CD4-positive, alpha-beta T cell treated with Interleukin-4 for 1 hour (primary cell): ENCODE measurements at places on chromosomes 11 and 22.
A peak's percentile ranks its signal among the peaks of the same experiment; 100 is the strongest.

DNA sequence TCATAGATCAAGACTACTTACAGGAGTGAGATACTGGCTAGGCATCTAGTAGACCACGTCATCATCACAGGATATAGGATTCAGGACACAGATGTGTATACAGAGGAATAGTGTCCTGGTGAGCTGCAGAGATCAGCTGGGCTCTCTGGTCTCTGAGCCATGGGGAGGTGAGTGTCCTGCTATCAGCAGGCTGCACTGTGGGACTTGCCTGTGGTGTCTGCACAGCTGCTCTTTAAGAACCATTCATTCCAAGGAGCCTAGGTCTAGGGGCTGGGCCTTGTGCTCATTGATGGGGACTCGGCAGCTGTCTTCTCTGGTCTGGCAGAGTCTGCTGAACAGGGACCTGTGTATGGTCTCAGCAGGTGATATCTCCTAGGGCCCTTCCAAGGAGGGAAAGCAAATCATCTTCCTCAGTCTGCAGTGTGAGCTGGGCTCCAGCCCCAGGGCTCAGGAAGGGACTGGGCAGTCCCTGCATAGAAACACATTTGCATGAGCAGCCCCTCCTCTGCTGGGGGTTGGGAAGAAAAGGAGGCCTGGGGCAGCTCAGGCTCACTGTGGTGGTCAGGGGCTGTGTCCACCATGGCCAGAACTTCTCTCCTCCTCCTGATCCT, 66.1 kb upstream of the VPREB1 start:
- DNase-seq, result no peak

DNA sequence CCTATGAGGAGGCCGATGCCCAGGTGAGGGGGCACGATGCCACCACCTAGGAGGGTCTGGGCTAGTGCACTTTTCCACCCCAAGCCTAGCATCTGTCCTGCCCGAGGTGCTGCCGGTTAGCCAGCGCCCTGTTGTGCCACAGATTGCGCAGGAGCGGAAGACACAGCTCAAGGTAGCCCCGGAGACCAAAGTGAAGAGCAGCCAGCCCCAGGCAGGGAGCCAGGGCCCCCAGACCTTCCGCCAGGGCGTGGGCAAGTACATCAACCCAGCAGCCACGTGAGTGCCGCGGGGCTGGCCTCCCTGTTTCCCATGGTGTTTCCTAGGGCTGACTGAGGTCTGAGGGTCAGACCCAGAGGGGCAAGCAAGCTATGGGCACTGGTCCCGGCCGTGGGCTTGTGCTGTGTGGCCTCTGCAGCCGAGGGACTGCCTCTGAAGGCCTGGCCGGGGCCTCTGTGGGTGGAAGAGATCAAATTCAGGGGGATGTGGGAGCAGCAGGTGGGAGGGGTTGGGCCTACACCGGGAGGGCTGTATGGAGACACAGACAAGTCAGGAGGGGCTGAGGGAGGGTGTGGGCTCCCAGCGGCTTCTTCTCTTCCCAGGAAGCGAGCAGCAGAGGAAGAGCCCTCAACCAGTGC, 29.1 kb downstream of the PPIL2 start:
- no peak for DNase-seq

DNA sequence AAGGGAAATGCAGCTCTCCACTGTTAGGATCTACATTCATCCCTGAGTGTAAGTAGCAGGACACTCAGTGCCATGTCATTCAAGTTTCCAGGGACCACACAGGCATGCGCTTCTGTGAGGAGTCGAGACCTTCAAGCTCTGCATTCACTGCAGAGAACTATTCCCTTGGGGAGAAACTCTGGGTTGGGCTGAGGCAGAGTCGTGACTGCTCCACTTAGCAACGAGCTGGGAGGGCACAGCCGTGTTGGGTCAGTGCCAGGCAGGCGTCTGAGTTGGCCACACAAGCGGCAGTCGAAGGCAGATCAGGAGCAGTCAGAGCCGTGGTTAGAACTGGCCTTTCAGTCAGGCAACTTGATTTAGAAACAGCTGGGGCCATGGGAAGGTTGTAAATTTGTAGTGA, 14.7 kb downstream of the MPEG1 start:
- DNase-seq, result no peak

GRCh38 chr11:67272327-67273259, 6.3 kb downstream of the GRK2 start:
- DNase-seq, result no peak

DNA sequence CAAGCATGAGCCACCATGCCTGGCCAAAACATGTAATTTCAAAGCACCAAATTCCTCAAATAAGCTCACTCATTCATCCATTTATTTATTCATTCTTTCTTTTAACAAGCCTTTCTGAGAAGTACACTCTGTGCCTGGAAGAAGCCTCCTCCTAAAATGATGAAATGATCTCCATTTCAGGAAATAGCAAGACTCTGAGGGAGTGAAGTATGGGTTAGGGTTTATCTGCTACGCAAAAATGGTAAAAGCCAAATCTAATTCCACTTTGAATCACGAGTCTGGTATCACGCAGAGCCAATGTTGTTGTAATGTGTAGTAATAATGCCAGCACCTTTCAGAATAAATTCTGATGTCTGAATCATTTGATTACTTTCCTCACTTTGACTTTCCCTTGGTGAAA, 1041.8 kb downstream of the LRRC4C start:
- DNase-seq, result no peak

DNA sequence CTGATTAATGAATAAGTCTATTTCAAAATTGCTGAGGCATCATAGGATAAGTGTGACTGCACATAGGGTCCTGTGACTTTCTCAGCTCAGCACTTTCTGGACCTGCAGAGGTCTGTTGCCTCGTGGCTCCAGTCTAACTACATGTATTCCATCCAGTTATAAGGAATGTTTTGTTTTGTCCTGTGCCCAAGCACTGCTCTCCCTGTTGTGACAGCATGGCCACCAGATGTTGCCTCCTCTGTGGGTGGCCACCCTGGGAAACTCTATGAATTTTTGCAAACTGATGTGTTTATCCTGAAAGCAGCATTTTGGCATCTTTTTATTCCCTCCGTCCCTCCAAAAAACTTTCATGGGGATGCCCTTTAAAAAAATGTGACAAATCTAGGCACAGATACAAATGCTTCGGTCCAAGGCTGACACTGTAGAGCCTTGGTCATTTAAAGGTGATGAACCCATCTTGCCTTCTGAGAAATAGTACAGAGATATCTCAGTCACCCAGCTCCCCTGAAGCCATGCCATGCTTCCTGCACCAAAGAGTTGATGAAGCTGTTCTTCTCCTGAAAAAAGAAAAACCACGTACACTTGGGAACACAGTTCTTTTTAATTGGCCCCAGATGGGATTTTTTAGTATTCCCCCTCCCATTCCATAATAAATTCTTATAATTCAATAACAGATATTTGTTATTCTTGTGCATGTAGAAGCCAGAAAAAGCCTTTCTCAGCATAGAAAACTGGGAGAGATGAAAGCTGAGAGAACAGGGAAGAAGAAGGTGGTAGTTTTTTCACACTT, 72.6 kb downstream of the CCDC34 start:
- no peak for DNase-seq

DNA sequence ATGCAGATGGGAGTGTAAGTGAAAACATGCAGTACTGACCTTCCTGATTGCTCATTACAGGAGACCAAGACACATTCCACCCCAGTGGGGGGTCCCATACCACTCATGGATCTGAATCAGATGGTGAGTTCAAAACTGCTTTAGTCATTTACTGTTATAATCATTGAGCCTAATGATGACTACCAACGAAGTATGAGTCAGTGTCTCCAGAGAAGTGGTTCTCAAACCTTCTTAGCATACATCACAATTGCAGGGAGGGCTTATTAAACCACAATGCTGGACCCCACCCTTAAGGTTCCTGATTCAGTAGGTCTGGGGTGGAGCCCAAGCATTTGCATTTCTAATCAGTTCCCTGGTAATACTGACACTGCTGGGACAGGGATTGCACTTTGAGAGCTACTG, 75.8 kb downstream of the CD44 start:
- peak; percentile 80 for DNase-seq

- DNase-seq, result no peak
Measured at GRCh38 chr11:47004595-47005033, 68.1 kb downstream of the CSTPP1 start.

GRCh38 chr11:102929972-102930371, 25.6 kb downstream of the MMP13 start:
- DNase-seq, result no peak

DNA sequence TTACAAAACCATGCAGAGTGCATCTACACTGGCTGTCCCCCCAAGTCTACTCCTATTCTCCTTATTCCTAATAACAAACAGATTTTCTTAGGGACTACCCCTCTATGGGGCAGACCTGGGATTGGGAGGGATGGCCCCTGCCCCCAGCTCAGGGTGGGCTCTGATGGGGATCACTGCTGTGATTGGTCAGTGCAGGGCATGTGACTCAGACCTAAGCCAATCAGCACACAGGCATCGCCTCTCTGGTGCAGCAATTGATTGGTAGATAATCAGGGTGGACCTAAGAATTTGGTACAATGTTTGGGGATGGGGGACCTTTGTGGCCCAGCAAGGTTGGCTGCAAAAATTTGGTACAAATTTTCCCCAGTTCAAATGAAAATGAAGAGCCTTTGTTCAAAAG, 57.2 kb upstream of the SHANK2 start:
- no peak for DNase-seq

DNA sequence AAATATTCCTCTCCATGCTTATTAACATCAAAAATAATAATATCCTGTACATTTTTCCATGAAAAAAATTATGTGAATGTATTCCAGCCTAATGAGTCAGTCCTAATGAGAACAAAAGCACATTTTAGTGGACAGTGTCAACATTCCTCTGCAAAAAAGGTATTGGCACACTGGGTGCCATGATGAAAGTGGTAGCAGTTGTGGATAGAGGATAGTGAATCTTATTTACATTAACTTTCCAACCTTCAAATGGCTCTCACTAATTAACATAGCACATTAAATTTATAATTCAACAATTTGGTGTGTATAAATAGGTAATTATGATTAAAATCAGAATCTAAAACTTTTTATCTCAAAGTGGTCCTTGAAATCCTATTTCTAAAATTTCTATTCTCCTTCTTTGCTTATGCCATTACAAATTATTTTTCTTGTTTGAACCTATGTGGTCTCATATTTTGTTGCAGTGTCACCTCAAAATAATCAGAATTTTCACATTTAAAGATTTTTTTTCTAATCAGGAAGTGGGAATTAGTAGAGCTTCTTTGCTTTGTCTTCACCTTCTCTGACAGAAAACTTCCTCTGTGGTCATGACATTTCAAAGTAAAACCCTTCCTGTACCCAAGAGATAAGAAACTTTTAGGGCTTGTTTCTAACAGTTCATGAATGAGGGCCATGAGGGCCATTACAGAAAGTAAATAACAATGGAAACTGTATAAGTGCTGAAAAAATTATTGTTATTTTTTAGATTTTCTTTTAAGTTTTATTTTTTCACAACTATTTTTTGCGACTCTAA, 18.7 kb downstream of the SOX6 start:
- DNase-seq, result no peak

DNA sequence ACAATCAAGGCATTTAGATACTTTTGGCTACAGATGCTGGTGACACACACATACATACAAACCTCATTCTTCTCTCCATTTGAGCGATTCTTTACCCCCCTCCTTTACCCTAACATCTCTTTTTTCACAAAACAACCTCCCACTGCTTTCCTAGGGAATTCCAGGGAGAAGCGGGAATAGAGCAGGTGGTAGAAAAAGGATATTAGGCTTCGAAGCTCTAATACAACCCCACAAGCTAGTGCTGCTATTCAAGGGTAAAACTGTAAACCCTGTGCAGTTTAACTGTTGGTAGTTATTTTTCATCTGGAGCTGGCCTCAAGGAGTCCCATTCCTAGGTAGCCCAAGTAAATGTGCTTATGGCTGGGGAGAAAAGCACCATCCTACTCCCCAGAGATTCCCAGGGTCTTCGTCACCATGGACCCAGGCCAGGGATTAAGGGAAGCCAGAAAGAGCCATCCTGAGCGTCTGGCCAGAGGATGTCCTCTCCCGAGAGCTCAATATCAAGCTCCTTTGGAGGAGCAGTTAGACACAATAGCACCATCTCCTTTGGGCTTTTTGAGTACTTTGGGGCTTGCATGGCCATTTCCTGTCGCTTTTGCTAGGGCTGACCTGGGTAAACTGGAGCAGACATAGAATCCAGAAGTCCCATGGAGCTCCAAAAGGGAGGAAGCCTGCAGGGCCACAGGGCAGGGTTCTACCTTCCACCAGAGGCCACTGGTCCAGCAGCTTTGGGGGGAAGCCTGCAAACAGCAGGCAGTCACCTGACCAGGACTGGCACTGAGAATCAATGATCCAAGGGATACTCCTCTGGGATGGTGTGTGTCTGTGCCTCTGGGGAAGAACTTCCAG, 3.1 kb downstream of the MAML2 start:
- DNase-seq, result no peak

DNA sequence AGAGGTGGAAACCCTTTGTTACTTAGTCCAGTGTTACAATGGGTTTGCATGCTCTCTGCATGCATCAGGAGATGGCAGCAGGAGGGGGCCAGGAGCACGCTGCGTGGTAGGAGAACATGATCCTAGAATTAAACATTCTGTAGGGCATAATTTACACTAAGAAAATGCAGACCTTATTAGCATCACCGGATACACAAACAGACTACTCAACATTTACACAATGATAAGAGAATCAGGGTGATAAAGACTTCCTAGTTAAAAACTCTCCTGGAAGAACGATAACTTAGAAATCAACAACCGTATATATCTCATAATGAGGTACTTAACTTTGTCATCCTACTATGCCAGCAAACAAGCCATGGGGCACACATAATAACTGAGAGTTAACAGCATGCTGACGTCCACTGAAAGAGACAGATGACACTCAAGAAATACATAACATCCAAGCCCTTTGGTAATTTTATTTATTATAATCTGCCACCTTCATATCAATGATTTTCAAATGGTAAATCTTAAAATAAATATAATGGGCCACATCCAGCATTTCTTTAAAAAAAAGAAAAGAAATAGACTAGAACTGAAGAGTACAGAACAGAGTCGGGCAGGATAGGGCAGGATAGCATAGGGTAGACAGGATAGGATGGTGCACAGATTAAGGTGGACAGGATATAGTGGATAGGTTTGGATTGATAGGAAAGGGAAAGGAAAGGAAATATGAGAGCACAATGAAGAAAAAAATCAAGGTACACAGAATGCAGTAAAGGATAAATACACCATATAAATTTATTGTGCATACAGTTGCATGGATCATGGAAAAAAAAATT, 27.5 kb downstream of the CADM1 start:
- no peak for DNase-seq

- no peak for DNase-seq
Measured at GRCh38 chr22:42281706-42282251, 11.3 kb upstream of the TCF20 start.

- DNase-seq, result no peak
Measured at GRCh38 chr11:113681282-113681681, 24.8 kb downstream of the TMPRSS5 start.

DNA sequence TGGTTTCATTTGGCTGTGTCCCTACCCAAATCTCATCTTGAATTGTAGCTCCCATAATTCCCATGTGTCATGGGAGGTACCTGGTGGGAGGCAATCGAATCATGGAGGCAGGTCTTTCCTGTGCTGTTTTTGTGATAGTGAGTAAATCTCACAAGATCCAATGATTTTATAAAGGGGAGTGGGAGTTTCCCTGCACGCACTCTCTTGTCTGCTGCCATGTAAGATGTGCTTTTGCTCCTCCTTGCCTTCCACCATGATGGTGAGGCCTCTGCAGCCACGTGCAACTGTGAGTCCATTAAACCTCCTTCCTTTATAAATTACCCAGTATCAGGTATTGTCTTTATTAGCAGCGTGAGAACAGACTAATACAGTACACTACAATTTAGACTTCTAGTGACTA, 67.5 kb upstream of the LINC01488 start:
- DNase-seq, result no peak
